ENCODE measurements at places on chromosomes 7 and 10. TPM values are rescaled to one million over a fixed set of nuclear protein-coding genes. Genes with fewer than 3 reads are reported as not detected.

DNA sequence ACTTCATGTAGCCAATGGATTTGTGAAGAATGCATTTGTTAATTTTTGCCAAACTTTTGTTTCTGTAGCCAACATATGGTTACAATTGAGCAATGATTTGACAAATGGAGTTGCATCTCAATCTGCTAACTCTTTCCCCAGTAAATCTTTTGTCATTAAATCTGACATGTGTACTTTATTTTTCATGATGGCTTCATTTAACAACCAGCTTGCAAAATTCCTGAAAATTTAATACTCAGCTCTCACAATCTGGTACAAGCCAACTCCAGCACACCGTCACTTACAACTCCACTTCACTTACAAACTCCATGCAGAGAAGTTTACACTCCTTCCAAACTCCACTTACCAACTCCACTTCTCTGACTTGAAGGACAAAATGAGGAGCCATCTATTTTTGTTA, 26.5 kb upstream of the HIBADH start:
- H3K4me1 ChIP-seq: no peaks in the 10 kb centered on the region
- no peak overlapping the region for H3K4me3 ChIP-seq
- H3K36me3 ChIP-seq: no peaks in the 10 kb centered on the region
- no peak overlapping the region for H3K27ac ChIP-seq

Gene PARG
- total RNA-seq: 32.7 TPM

DNA sequence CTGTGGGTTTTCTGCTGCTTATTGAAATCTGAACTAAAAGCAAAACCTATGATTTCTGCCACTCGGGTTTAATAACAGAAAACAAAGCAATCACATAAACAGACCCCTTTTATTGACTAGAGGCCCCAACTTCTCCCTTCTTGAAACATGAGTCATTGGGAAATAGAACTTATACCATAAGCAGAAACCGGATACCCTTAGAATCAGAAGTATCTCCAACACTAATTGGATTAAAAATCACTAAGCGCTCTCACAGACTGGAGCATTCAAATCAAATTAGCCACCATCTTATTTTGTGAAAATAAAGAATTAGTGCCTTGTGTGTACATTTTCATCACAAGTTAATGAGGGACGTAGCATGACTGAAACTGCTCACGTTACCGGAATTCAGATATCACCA, 206.9 kb downstream of the WDR11 start:
- H3K4me3 ChIP-seq: no peak overlapping the region
- H3K36me3 ChIP-seq: no peaks in the 10 kb centered on the region
- no peaks in the 10 kb centered on the region for H3K4me1 ChIP-seq
- no peak overlapping the region for H3K27ac ChIP-seq
- DNase-seq: no peak

- no peak for DNase-seq
- H3K27me3 ChIP-seq: peaks cover 17% of the 10 kb centered on the region
- no peak overlapping the region for H3K27ac ChIP-seq
- H3K4me1 ChIP-seq: peaks cover 7% of the 10 kb centered on the region
- H3K36me3 ChIP-seq: peaks cover 4% of the 10 kb centered on the region
- H3K4me3 ChIP-seq: no peak overlapping the region
Observed at GRCh38 chr7:45193828-45194227, 36.2 kb downstream of the RAMP3 start.

DNA sequence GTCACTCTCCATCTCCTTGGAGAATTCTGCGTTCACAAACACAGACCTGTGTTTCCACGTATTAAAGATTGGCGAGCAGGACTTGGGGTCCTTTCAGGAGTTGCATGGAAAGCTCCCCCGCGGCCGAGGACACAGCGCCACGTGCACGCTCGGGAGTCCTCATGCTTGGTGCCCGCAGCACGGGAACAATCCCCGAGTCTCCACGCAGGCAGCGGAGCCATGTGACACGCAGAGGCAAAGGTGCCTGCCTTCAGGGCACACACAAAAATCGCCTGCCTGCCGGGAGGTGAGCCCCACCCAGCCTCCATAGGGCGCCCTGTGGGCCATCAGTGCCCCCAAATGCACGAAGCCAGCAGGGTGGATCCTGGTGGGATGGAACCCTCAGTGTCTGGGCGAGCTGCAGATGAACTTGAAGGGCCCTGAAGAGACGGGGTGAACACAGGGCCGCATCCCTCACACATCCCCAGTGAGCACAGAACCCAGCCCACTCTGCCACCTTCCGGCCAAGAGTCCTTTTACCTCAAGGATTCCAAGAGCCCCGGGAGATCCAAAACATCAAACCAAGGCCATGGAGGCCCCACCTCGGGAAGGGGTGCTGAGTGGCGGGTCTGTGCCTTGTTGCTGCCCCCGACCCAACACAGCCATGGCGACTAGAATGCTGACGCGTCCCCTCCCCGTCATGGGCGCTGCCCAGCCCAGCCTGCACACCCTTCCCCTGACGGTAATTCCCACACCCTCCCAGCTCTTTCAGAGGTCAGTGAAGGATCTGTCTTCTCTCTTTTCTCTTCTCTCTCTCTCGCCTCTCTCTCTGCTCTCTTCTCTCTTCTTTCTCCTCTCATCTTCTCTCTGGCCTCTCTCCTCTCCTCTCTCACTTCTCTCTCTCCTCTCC, 55.9 kb downstream of the CFAP46 start:
- H3K4me1 ChIP-seq: no peaks in the 10 kb centered on the region
- no peaks in the 10 kb centered on the region for H3K27me3 ChIP-seq
- no peak overlapping the region for H3K27ac ChIP-seq
- H3K36me3 ChIP-seq: no peaks in the 10 kb centered on the region
- no peak overlapping the region for H3K4me3 ChIP-seq
